ENCODE measurements at places on chromosomes 2 and 18.

DNA sequence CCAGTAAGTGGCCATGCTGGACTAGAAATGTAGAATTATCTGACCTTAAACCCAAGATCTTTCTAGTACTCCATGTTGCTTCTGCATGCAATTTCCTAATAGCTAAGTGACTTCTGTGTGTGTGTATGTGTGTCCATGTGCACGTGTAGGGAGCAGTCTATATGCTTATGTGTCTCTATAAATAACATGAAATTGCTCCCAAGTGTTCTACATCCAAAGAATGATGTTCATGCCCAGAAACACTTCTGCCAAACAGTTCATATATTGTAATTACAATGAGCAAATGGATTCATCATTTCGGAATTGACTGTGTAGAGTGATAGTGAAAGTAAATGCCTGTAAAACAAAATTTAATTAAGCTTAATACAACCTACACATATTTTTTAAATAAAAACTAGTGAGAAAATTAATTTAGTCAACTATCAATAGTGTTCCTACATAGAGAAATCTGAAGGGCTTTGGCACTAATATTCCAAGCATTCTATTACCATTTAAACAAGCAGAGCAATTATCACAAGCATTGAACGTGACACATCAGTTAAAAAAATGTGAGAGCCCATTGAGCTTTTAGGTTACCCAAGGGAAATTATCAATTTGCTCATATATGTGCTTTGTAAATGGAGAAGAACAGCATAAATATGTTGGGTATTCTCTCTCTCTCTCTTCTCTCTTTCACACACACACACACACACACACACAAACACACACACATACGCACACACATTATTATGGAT is 1067.4 kb downstream of the CNTNAP5 start:
- DNase-seq: no peak

DNA sequence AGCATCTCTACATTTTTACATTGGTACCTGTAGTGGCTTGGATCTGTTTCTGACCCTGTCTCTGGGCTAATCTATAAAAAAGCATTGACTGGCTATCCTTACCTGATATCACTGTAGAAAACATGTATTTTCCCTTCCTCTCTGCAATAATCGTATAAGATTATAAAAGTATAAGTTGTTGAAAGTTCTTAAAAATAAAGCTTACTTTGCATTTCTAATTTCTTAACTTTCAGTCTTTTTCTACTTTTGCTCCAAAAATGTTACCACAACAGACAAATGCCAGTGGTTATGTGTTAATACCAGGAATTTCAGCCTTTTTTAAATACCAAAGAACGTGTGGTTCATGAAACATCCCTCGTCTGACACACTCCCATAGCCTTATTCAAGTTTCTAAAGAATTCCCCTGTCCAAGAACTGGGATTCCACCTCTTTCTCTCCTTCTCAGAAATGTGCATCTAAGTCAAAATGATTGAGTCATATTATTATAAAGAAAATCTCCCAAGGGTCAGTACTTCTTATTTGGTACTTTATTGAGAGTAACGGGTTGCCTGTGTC is 28.5 kb upstream of the ACKR3 start:
- no peak for DNase-seq

DNA sequence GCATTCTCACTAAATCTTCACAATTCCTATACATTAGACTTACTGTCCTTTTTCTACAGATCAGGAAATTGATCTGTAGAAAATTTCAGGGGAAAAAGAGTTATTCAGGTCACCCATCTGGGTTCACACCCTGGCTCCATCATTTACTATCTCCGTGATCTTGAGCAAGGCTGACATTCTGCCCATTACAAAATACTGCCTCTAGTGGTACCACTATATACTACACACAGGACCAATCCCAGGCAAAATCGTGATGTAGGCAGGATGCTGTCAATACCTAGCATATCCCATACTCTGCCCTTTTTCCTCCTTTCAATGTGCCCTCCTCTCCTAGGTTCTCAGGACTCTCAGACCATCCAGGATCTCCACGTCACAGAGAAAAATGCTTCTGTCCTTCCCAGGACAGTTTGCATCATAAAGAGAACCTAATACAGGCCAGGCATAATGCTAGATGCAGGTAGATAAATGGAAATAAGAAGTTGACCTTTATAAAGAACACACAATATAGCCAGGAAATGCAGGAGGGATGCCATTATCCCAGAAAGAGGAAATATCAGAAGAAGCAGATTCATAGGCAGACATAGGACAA is 101.9 kb downstream of the CDH20 start:
- no peak for DNase-seq

DNA sequence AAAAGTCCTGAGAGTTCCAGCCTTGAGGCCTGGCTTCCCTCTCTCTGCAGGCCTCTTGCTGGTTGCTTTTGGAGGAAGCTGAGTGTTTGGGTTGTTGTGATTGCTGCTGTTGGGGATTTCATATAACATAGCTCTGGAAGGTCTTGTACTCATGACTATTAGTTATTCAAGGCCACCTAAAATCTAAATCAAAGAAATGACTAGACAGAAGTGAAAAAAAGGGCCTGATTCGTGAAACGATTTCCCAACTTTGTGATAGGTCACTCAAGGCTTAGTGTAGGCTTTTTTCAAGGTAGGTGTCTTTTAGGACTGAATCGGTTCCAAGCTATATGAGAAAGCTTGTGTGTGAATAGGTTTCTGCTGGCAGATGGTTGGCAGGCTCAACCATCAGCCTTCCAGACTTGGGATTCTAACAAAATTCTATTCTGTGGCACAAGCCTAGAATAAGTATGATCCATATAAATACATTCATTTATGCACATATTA is 164.4 kb downstream of the FMNL2 start:
- no peak for DNase-seq

DNA sequence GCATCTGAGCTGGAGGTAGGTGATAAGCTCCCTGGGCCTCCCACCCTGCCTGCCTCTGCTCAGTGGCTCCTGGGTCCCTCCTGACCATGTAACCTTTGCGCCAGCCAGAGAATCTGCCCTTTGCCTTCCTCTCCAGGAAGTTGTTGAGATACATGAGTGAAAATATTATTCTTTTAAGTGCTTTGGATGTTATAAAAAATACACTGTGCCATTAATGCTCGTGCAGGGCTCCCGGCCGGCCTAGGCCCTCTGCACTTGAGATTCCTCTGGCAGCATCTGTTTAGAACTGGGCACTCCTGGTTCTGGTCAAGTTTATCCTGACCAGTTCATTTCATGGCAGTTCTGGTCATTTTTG is 18.8 kb downstream of the AGAP1 start:
- DNase-seq: no peak

- DNase-seq: no peak
Observed at GRCh38 chr18:6376433-6377229, 38.1 kb downstream of the L3MBTL4 start.

DNA sequence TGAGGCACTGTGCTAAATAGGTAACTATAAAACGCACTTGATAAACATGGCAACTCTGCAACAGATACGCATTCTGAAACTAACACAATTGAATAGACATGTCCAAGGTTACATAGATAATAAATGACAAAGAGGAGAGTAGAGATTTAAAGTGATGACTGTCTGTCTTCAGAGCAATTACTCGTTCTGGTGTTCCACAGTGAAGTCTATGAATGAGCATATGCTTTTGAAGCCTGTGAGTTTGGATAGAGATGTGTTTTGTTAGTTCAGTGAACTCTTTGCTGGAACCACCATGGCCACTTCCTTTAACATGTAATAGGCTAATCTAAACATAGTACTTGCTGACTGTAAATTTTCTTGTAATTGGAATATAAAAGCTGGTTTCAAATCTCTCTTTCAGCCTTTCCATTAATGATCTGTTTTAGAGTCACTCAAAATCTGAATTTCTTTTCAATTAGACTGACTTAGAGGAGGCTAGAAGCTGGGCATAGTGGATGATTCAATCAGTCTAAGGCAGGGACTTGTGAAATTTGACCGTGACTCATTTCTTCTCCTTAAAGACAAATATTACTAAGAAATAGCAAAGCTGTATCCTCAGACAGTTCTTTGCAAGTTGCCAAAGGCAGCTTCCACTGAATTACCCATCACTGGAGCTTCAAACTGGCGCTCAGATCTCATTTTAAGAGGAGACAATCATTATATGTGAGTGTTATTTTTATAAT is 1130.1 kb upstream of the CELF4 start:
- no peak for DNase-seq

DNA sequence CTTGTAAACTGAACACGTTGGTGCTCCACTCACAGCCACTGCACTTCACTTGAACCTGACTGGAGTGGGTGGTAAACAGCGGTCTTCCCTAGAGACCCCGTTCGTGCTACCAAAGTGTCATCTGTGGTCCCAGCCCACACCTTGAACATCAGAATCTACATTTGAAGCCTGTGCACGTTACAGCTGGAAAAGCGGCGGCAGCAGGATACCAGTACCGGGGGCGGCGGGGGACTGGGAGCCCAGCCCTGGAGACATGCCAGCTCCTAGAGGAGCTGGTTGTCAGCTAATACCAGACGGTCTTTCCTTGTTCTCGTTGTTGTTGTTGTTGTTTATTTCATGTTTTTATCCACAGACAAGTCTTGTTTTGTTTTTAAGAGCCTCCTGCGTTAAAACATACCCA is 156.7 kb downstream of the WDSUB1 start:
- no peak for DNase-seq

- no peak for DNase-seq
Observed at GRCh38 chr2:54079331-54079730, 36.1 kb upstream of the ACYP2 start.

DNA sequence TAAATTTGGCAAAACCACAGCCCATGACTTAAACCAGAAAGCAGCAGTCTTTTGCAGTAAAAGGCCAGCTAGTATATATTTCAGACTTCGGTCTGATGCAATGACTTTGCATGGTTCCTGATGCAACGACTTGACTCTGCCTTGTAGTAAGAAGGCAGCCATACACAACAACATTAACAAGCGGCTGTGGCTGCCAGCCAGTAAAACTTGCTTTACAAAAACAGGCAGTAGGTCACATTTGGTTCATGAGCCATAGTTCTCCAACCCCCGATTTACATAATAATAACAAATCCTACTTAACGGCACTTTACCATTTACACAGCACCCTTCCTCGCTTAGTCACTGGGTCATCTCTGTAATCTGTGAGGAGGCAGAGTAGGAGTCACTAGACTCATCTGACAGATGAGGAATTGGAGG is 410.3 kb downstream of the LRATD1 start:
- peak; percentile 70 for DNase-seq

- DNase-seq: no peak
Observed at GRCh38 chr18:74497324-74497676, 1.1 kb downstream of the CNDP2 start.

DNA sequence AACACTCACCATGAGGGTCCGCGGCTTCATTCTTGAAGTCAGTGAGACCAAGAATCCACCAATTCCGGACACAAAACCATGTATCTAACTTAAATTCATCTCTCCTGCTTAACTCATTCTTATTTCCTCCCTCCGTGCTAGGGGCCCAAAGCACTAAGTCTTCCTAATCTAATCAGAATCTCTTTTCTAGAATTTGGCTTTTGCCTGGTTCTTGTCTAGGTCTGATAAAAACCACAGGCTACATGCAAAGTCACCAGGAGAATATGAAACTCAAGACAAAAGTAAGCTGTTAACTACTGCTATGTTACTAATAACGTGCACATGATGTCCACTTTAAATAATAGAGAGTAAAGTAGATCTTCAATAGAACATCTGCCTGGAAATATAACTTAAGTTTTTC is 69.9 kb downstream of the TRIP12 start:
- no peak for DNase-seq

DNA sequence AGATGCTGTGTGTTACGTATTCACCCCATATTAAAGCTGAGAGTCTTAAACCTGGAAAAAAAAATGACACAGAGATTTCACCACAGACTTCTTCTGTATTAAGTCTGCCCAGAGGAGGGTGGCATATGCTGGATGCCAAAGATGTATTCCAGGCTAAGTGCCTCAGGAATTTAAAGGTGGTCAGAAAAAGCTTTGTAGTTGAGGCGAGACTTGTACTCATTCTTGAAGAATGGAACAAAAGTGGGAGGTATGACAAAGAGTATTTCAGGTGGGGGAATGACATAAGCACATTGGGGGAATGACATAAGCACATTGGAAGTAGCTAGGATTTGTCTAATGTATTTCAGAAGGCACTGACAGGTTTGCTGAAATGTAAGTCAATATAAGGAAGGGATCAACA is 98.6 kb downstream of the BABAM2 start:
- DNase-seq: no peak

DNA sequence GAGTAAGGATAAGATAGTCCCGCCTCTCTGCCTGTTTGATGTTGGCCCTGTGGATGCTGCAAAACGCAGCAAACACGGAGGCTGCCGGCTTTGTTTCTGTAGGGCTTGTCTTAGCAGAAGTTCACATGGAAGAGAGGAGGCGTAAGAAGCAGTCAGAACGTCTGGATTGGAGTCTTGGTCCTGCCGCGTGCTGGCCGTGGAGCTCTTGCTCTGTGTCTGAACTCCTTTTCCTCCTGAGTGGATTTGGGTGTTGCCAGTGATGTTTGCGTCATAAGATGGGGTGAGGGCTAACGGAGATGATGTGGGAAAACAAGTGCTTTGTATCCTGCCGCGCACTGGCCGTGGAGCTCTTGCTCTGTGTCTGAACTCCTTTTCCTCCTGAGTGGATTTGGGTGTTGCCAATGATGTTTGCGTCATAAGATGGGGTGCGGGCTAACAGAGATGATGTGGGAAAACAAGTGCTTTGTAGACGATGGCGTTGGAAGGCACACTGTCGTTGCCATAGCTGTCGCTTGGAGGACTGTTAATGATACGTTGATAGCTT is 240.9 kb downstream of the AGAP1 start:
- DNase-seq: no peak

DNA sequence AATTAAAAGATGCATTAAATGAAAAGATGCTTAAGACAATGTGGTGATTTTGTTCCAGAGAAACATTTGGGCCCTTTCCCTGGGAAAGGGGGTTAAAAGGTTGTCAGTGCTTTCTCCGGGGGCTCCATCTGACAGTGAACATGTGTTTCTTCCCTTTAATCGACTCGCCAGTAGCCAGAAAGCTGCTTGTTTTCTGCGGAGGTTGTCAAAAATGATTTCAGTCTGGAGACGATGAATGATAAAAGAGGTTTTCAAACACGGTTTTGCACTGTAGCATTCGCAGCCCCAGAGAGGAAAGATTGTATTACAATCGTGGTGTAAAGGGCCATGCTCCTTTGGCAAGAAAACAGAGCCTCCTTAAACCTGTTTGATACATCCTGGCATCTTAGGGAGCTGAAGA is 111.5 kb upstream of the MEIS1 start:
- no peak for DNase-seq

- DNase-seq: no peak
Observed at GRCh38 chr2:37361216-37361815, 16.9 kb downstream of the QPCT start.

- DNase-seq: no peak
Observed at GRCh38 chr18:64994370-64994769, 756.4 kb upstream of the CDH7 start.

- DNase-seq: no peak
Observed at GRCh38 chr2:118731413-118731812, 116.0 kb downstream of the EN1 start.

Data from T1000 (cell line).